ENCODE measurements at places on chromosomes 6 and 20.

- DNase-seq, result no peak
Measured at GRCh38 chr20:19026901-19027644, 185.4 kb upstream of the SLC24A3 start.

DNA sequence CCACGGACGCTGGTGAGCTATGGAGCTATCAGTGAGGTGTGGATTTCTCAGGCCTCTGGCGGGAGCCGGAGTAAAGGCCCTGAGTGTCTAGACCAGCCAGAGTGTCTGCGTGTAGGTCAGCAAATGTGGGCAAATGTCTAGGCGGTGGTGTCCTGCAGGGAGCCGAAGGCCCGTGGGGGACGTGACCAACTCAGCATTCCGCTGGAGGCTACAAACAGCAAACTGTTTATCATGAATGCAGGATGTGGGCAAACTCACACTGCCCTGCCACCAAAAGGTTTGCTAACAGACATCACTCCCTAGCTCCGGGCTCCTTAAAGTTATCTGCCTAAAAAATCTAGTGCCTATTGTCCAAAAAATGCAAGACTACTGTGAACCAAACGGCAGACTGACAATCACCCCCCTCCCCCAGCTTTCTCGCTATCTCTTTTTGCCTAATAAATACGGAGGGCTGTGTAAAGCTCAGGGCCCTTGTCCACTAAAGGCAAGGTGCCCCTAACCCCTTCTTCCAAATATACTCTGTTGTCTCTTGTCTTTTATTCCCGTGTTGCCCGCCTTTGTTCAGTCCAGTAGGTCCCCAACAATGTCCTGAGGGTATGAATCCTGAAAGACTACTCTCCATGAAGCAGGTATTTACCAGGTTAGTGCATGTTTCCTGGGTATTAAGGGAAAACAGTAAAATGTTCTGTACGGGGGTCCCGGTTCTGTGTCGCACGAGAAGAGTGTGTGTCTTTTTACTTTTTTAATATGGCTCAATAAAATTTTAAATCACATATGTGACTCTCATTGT lies 29.0 kb upstream of the AFDN start:
- DNase-seq, result no peak

DNA sequence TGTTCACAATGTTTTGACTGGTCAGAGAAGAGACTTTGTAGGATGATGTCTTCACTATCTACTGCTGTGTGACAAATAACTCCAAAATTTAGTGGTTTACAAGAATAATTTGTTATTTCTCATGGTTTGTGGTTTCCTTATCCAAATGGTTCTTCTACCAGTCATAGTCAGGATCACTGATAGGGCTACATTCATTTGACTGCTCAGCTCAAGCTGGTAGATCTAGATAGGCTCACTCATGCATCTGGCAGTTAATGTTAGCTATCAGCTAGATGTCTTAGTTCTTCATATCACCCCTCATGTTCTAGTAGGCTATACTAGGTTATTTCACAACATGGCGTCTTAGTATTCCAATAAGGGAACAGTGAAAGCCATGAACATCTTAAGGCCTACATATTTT lies 131.0 kb downstream of the ID4 start:
- DNase-seq, result no peak

DNA sequence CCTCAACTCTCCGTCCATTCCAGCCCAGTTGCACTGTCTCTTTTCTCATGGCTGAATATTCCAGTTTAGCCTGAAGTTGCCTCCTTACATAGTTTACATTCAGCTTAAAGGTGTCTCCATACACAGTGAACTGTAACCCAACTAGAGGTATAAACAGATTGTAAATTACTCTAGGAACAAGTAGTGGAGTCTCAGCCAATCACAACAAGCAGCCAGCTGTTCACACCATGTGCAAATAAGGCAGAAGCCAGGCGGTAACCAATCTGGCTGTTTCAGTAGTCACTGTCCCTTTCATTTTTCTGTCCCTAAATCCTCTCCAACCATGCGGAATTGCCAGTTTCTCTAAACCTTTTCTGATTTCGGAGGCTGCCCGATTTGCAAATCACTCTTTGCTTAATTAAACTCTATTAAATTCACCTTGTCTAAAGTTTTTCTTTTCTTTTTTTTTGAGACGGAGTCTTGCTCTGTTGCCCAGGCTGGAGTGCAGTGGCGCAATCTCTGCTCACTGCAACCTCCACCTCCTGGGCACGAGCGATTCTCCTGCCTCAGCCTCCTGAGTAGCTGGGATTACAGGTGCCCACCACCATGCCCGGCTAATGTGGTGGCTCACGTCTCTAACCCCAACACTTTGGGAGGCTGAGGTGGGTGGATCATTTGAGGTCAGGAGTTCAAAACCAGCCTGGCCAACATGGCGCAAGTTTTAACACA lies 37.6 kb upstream of the GFOD1 start:
- no peak for DNase-seq

DNA sequence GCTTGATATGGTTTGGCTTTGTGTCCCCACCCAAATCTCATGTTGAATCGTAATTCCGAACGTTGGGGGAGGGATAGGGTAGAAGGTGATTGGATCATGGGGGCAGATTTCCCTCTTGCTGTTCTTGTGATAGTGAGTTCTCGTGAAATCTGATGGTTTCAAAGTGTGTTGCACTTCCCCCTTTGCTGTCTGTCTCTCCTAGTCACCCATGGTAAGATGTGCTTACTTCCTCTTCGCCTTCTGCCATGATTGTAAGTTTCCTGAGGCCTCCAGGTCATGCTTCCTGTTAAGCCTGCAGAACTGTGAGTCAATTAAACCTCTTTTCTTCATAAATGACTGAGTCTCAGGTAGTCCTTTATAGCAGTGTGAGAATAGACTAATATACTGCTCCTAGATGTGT lies 19.9 kb downstream of the PFDN4 start:
- no peak for DNase-seq

DNA sequence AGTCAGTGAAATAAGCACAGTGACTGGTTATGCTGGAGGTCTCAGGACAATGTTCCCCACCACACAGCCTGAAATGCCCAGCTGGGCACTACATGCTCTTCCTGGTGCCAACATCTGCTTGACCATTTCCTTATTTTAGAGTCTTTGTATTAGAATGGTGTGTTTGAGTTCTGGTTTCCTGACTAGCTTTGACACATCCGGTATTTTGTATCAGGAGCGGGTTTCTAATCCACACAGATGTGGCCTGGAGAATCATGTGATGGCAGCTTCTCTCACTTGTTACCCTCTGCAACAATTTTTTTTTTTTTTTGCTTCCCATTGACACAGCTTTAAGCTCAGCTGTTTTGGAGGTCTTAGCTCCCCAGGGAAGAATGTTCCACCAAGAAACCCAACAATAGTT lies 164.5 kb upstream of the CST7 start:
- no peak for DNase-seq

DNA sequence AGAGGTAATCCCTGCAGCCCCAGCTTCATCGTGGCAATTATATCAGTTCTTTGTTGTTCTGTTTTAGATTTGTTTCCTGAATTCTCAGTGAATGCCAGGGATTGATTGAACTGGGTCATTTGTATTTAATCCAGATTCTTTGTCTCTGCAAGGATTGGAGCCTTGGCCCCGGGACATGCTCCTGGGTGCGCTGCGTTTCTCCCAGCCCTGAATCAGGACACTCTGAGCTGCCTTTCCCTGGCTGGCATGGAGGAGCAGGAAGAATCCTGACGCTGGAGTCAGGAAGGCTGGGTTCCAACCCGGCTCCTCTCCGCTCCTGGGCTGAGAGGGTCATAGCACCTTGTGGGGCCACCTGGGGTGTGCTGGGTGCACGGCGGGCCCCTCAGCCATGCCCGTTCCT lies 545.6 kb downstream of the QKI start:
- no peak for DNase-seq
